ENCODE measurements at places on chromosomes 2 and 18.

DNA sequence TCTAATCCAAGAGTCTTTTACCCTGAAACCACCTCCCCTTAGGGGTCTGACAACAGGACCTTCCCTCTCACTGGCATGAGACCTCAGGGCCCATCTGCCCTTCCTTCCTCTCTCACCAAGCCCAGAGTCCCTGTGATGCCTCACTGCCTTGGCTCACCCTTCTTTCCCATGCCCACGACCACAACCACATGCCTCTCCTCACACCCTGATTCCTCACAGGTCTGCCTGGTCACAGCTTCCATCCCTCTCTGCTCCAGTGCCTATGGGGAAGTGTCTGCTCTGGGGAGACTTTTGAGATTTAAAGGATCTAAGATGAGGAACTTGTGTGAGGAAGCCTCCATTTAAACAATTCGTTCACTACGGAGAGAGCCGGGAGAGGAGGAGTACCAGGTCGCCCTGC is 98.9 kb upstream of the SH3BP4 start:
- no peaks in the 10 kb centered on the region for H3K4me1 ChIP-seq
- H3K27me3 ChIP-seq = no peaks in the 10 kb centered on the region
- no peaks in the 10 kb centered on the region for H3K36me3 ChIP-seq
- H3K4me3 ChIP-seq = no peak overlapping the region

DNA sequence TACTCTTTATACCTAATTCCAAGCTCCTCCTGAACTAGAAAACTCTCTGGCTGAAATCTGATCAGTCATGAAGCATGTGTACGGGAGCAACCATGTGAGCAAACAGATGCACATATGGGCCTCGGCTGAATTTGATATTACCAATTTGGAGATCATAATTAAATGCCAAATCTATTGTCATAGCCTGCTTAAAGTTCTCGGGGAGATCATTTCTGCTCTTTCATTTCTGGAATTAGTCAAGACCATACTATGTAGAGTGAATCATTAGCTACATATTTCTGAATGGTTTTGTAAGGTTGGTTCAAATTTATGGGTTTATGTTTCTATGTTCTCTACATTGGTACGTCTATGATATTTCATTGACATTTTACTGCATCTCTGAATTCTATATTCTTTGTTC is 205.5 kb downstream of the UBE2E3 start:
- H3K27ac ChIP-seq = no peak overlapping the region
- DNase-seq = no peak
- H3K27me3 ChIP-seq = no peaks in the 10 kb centered on the region
- peaks cover 11% of the 10 kb centered on the region for H3K4me1 ChIP-seq
- no peak overlapping the region for H3K4me3 ChIP-seq

GRCh38 chr2:85760371-85760770 is 6.6 kb downstream of the ATOH8 start:
- no peak overlapping the region for H3K4me3 ChIP-seq
- peaks cover 6% of the 10 kb centered on the region for H3K27me3 ChIP-seq
- H3K4me1 ChIP-seq = no peaks in the 10 kb centered on the region
- no peak overlapping the region for H3K27ac ChIP-seq
- no peaks in the 10 kb centered on the region for H3K36me3 ChIP-seq

DNA sequence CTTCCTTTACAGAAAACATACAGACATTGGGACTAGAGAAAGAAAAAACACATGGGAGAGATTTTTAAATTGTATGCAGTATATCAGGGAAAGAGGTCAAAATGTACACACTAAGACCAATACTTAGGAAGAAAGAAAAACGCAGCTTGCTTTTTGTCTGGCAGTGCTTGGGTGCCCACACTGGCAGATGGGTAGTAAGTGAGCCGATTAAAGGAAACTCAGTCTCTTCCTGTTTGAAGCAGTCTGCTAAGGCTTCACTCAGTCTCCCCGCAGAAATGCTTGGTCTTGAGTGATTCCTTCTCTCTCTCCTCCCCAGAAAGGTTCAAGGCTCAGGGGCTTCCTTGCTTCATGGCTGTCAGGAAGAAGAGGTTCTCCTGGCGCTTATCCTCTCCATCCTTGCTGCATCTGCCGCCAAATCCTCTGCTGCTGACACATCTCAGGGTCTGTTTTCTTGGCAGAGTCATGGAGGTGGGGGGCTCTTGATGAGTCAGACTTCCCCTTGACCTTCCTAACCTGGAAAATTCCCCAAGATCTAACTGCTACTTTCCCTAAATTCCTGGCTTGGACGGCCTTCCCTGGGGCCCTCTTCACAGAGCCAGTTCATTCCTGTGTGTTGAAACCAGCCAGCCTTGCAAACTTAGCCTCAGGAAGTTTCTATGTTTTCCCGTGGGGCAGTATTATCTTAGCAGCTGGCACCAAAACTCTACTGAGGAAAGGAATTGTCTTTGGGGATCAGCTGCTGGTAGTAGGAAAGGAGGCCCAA is 10.5 kb upstream of the TMSB10 start:
- no peak for DNase-seq
- peak overlapping the region; percentile 4 for H3K27ac ChIP-seq
- H3K4me1 ChIP-seq = peaks cover 34% of the 10 kb centered on the region
- H3K27me3 ChIP-seq = no peaks in the 10 kb centered on the region

- no peak overlapping the region for H3K4me3 ChIP-seq
- no peaks in the 10 kb centered on the region for H3K27me3 ChIP-seq
- H3K4me1 ChIP-seq = peaks cover 7% of the 10 kb centered on the region
- no peak overlapping the region for H3K27ac ChIP-seq
Observed at GRCh38 chr2:239297142-239298004, 103.4 kb downstream of the HDAC4 start.

- no peak overlapping the region for H3K27ac ChIP-seq
- H3K4me1 ChIP-seq = no peaks in the 10 kb centered on the region
- no peak overlapping the region for H3K4me3 ChIP-seq
- no peak for DNase-seq
Observed at GRCh38 chr18:59553273-59553870, 143.9 kb downstream of the CCBE1 start.

- H3K36me3 ChIP-seq = no peaks in the 10 kb centered on the region
- no peak overlapping the region for H3K27ac ChIP-seq
- H3K27me3 ChIP-seq = no peaks in the 10 kb centered on the region
- H3K4me1 ChIP-seq = no peaks in the 10 kb centered on the region
- H3K4me3 ChIP-seq = no peak overlapping the region
Observed at GRCh38 chr18:35998967-35999366, 26.5 kb downstream of the RMP24 start.

DNA sequence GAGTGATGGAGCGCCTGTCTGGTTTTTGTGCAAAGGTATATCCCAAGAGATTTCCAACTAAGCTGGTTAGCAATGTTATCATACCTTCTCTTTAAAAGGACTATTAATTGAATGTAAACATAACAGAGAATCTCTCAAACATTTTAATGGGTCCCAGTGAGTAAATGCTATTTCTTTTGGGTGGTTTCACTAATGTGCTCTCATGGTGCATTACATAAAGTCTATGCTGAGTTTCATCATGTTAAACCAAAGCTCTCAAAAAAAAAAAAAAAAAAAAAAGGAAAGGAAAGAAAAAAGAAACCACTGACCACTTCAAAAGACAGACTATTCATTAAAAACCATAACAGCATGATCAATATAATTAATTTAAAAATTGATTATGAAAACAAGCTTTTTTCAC is 119.1 kb upstream of the SCN1A start:
- no peaks in the 10 kb centered on the region for H3K36me3 ChIP-seq
- H3K4me1 ChIP-seq = no peaks in the 10 kb centered on the region
- H3K27ac ChIP-seq = no peak overlapping the region

GRCh38 chr2:218369330-218369729 is 12.7 kb downstream of the CATIP start:
- H3K4me3 ChIP-seq = no peak overlapping the region
- no peak overlapping the region for H3K27ac ChIP-seq
- H3K36me3 ChIP-seq = no peaks in the 10 kb centered on the region

DNA sequence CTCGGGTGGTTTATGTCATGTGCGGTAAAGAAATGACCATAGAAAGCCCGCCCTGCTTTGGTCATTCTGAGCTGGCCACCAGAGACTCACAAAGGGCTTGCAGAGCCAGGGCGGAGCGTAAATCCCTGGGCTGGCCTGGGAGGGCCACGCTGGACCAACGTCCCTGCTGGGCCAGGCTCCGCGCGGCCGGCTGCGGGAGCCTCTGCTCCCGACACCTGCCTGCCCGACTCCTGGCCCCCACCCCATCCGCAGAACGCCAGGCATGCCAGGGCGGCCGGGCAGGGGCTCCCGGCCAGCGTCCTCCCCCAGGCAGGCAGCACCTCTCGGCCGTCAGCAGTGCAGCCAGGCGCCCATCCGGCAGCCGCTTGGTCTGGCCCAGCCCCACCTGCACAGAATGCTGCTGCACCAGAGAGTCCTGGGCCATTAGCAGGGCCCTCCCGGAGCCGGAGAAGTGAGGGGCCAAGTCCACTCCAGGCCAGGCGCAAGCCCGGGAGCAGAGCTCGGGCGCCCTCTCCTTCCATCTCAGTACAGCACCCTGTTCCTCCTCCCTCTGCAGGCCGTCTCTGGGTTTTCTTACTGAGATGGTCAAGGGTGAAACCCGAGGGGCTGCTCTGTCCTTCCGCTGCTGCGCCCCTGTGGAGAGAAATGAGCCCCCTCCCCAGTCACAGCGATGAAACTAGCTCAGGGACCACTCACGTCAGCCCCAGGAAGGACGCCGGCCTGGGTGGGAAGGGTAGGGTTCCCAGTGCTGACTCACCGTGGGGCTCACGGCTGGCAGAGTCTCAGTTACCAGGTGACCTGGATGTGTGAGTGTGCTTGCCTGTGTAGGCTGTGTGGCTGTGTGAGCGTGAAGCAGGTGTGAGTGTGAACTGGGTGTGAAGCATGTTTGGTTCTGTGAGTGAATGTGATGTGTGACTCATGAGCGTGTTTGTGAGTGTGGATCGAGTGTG is 83.3 kb downstream of the PTGR3 start:
- no peak overlapping the region for H3K4me3 ChIP-seq
- no peaks in the 10 kb centered on the region for H3K4me1 ChIP-seq
- H3K27me3 ChIP-seq = no peaks in the 10 kb centered on the region
- H3K27ac ChIP-seq = no peak overlapping the region
- H3K36me3 ChIP-seq = no peaks in the 10 kb centered on the region

- H3K36me3 ChIP-seq = no peaks in the 10 kb centered on the region
- no peaks in the 10 kb centered on the region for H3K27me3 ChIP-seq
- no peak for DNase-seq
- H3K4me3 ChIP-seq = no peak overlapping the region
- no peaks in the 10 kb centered on the region for H3K4me1 ChIP-seq
- no peak overlapping the region for H3K27ac ChIP-seq
Observed at GRCh38 chr2:221629468-221629867, 57.4 kb upstream of the EPHA4 start.

- H3K27me3 ChIP-seq = no peaks in the 10 kb centered on the region
- no peaks in the 10 kb centered on the region for H3K36me3 ChIP-seq
- H3K4me1 ChIP-seq = no peaks in the 10 kb centered on the region
- no peak overlapping the region for H3K4me3 ChIP-seq
Observed at GRCh38 chr2:139917690-139918384, 1137.6 kb upstream of the NXPH2 start.

GRCh38 chr2:113058998-113059960 is at the start of gene IL36RN:
TSS of gene IL36RN (plus strand) at chr2:113059198. CDS start at chr2:113059439, 241 bp downstream.
- H3K27ac ChIP-seq = no peak within 1 kb of the TSS
- DNase-seq = no peak
- H3K27me3 ChIP-seq = no peaks in the 10 kb centered on the region
- H3K4me1 ChIP-seq = no peaks in the 10 kb centered on the region
- H3K4me3 ChIP-seq = no peak within 1 kb of the TSS

GRCh38 chr2:81412681-81413080 is 1108.1 kb upstream of the LRRTM1 start:
- no peak overlapping the region for H3K4me3 ChIP-seq
- DNase-seq = no peak
- no peak overlapping the region for H3K27ac ChIP-seq
- no peaks in the 10 kb centered on the region for H3K27me3 ChIP-seq
- no peaks in the 10 kb centered on the region for H3K36me3 ChIP-seq
- no peaks in the 10 kb centered on the region for H3K4me1 ChIP-seq

DNA sequence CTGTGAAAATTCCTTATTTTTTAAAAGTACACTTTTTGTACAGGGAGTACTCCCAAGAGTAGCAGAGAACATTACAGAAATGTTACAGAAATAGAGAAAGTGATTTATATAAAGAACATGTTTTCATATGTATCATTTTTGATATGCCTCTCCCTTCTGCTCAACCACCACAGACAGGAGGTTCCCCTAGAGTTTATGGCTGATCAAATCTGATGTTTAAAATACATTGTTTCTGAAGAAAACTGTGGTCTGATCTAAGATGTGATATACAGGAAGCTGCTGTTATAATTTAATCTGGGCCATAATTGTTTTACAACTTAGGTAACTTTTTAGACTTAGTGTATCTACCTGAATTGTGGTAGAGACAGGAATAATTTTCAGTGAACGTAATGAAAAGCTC is 37.0 kb downstream of the STAT4 start:
- H3K4me3 ChIP-seq = no peak overlapping the region
- H3K36me3 ChIP-seq = no peaks in the 10 kb centered on the region
- H3K27ac ChIP-seq = no peak overlapping the region
- H3K27me3 ChIP-seq = no peaks in the 10 kb centered on the region

GRCh38 chr2:15107137-15107536 is 454.0 kb downstream of the NBAS start:
- H3K4me1 ChIP-seq = no peaks in the 10 kb centered on the region
- H3K4me3 ChIP-seq = no peak overlapping the region
- no peak for DNase-seq
- H3K27me3 ChIP-seq = no peaks in the 10 kb centered on the region
- no peak overlapping the region for H3K27ac ChIP-seq

DNA sequence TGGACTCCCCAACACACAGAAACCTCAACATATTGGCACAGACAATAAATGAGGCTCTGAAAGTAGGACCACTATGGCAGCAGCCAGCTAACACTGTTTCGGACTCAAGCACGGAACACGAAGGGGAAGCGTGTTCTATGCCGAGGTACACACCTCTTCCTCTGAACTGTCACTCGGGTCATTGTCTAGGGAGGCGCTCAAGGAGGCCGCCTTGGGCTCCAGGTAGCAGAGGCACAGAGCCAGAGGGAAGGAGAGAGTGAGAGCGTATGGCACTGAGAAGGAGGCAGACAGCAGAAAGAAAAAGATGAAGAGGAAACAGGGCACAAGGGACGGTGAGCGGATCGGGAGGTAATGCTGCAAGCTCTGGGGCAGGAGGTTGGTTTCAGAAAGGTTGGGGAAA is 120.1 kb upstream of the ZBTB14 start:
- 0 out of 2 replicates have a peak, but pooled peaks cover 2% of the 10 kb centered on the region for H3K27me3 ChIP-seq
- H3K4me3 ChIP-seq = no peak overlapping the region
- H3K36me3 ChIP-seq = no peaks in the 10 kb centered on the region
- no peak for DNase-seq

- H3K4me3 ChIP-seq = no peak overlapping the region
- DNase-seq = no peak
- H3K27ac ChIP-seq = no peak overlapping the region
- no peaks in the 10 kb centered on the region for H3K27me3 ChIP-seq
Observed at GRCh38 chr2:48471048-48471474, 58.9 kb upstream of the STON1 start.

Data from GM12878 (cell line).